ENCODE measurements at places on chromosomes 4 and X. TPM values are rescaled to one million over a fixed set of nuclear protein-coding genes. Genes with fewer than 3 reads are reported as not detected.
A peak's percentile ranks its signal among the peaks of the same experiment; 100 is the strongest.

GRCh38 chr4:87251106-87251505 lies 30.7 kb upstream of the KLHL8 start:
- DNase-seq = no peak

GRCh38 chr4:184955116-184955515 lies 63.2 kb upstream of the HELT start:
- DNase-seq = no peak

GRCh38 chr4:74376888-74377483 lies 12.0 kb downstream of the EREG start:
- peak; percentile 56 for DNase-seq

DNA sequence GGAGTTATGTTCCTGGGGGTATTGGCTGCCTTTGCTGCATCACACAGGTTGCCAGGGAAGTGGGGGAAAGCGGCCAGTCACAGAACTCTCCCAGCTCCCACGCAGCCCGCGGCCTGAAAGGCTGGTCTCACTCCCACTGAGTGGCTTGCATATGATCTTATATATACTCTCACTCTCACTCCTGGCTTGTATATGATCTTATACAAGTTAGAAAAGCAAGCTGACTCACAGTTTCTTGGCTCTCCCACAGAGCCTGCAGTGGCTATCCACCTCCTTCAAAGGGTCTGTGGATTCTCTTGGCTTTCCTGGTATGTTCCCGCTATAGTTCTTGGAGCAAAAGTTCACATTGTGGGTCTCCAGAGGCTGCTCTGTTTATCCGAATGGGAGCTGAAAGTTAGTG lies 833.5 kb upstream of the GALNTL6 start:
- DNase-seq = no peak

DNA sequence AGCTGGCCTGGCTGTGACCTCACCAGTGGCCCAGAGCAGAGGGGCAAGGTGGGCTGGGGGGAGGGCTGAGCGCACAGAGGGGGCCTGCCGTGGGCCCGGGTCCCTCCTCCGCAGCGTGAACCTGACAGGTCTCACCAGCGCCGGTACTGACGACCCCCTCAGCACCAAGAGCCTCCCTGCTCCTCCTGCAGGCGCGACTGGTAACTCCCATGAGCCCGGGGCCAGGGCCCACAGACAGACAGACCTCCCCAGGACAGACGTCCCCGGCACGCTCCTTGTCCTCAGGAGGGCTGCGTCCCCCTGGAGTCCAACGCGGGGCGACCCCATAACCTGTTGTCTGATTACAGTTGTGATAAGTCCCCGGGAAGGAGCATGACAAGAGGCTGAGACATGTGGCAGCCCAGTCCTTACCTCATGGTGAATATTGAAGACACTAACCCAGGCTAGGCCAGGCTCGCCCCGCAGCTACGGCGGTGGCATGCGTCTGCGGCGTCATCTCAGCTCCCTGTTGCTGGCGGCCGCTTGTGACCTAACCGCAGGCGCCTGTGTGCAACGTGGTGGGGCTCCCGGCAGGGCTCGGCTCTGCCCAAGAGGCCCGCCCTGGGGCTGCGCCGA lies 8.5 kb downstream of the AKAP17A start:
- no peak for DNase-seq

- DNase-seq = no peak
Measured at GRCh38 chr4:73055241-73055897, 14.1 kb downstream of the COX18 start.

- no peak for DNase-seq
Measured at GRCh38 chr4:175339100-175339707, 421.0 kb downstream of the ADAM29 start.

GRCh38 chr4:145301386-145302080 lies 121.1 kb upstream of the OTUD4 start:
- DNase-seq = no peak

GRCh38 chr4:80173401-80173800 lies 23.9 kb upstream of the PRDM8 start:
- peak; percentile 49 for DNase-seq

The CFP gene
- total RNA-seq = 6.2 TPM

The AKAP4 gene
- not detected for total RNA-seq

GRCh38 chr4:47309165-47309564 lies 154.3 kb downstream of the COMMD8 start:
- no peak for DNase-seq

DNA sequence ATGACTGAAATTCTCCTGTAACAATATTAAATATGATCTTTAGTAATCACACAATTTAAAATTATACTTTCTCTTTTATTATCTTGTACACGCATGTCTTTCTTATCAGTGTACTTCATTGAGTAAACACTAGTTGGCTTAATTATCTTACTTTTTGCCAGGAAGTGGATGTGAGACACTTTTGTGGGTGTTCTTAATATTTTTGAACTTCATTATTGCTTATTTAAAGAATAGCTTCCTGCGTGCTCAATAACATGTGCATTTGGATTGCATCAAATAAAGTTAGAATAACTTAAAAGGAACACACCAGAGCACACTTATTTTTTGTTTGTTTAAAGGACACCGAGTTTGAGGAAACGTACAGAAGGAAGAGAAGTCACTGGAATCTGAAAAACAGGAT lies 128.5 kb upstream of the VEGFC start:
- DNase-seq = no peak

The LEF1 gene
- total RNA-seq = 335 TPM

GRCh38 chr4:120853161-120853935 lies 69.2 kb downstream of the PRDM5 start:
- no peak for DNase-seq

GRCh38 chr4:98546910-98547594 lies 111.4 kb downstream of the TSPAN5 start:
- no peak for DNase-seq

The GPC3 gene
- total RNA-seq = not detected

- DNase-seq = no peak
Measured at GRCh38 chr4:131411393-131411792, 1737.7 kb upstream of the PCDH10 start.

GRCh38 chr4:68490826-68491457 lies 43.7 kb downstream of the TMPRSS11E start:
- no peak for DNase-seq

DNA sequence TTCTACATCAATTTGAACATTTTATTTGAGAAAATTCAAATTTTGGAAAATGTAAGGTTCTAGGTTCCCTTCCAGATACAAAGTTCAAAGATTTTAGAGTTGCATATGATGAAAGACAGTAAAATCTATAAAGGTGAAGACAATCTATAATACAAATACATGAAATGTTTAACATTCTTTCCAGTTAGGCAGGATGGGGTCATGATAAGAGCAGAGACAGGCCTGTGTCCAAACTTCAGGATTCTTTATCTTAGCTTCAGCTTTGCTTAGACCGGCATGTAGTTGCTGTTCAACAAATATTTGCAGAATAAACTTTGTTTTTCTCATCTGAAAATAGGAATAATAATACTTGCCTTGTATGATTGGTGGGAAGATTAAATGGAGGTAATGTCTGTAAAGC lies 4.5 kb upstream of the RPS6KA3 start:
- no peak for DNase-seq

GRCh38 chr4:7899184-7899869 lies 40.3 kb downstream of the AFAP1 start:
- no peak for DNase-seq

- DNase-seq = no peak
Measured at GRCh38 chr4:94726524-94727123, 31.1 kb upstream of the BMPR1B start.

DNA sequence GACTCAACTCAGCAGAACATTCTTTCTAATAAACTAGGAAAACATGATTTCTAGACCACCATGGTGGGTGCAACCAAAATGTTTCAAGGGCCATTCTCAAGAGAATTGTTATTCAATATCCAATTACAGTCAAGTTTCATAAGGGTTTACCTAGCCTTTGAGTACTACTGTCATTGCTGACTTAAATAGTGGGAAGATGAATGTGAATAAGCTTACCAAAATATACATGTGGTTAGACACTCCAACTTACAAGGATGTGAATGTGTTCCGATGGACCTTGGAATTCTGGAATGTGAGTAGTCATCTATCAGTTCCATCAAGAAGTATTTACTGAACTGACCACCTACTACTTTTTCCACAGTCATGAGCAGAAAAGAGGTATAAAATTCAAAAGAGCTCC lies 16.9 kb downstream of the SH3RF1 start:
- DNase-seq = no peak

DNA sequence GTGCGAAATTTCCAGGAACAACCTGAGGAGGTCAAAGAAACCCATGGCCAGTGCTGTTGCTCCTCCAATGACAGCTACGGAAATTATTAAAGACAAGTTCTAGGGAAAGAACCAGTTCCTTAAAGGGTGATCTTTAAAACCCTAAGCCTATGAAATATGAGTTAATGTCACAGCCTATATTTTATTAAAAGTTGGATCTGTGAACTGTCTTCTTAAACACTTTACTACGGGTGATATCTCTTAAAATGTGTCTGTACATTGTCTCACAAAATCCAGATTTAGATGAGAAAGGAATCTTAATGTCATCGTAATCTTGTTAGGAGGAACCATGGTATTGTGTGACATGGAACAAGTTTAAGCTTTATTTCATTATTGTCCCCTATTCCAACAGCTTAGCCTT lies 46.3 kb upstream of the VCX3B start:
- no peak for DNase-seq

DNA sequence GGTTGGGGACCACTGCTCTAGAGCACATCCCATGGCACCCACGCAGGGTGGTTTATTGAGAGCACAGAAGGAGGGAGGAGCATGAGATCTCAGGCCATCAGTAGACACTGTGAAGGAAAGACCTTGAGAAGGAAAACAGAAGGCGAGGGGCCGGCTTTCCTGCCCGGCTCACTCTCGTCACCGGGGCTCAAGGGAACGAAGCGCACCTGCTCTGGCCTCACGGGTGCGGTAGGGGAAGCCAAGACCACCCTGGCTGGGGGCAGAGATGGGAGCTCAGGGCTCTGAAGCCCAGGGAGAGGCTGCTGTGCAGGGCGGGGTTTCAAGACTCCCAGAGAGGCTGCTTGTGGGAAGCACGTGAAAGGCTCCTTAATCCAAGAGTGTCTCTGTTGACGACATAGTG lies 105.9 kb downstream of the TNIP2 start:
- DNase-seq = no peak

- DNase-seq = no peak
Measured at GRCh38 chrX:111170017-111170416, 74.0 kb downstream of the PAK3 start.

- no peak for DNase-seq
Measured at GRCh38 chr4:1786544-1787362, 6.3 kb upstream of the FGFR3 start.

- DNase-seq = peak; percentile 48
Measured at GRCh38 chrX:15269618-15270521, at the start of gene ASB9. Gene ASB9 (minus strand): TSS chrX:15270083. CDS start chrX:15269874, 209 bp downstream.

The ADH1B gene
- total RNA-seq = not detected

- no peak for DNase-seq
Measured at GRCh38 chrX:119337201-119337600, 61.9 kb upstream of the SLC25A43 start.

GRCh38 chr4:189858435-189858834 lies 82.2 kb upstream of the FRG1 start:
- no peak for DNase-seq

The TSPAN7 gene
- 0.52 TPM for total RNA-seq

The PPP3CA gene
- total RNA-seq = 11.8 TPM

DNA sequence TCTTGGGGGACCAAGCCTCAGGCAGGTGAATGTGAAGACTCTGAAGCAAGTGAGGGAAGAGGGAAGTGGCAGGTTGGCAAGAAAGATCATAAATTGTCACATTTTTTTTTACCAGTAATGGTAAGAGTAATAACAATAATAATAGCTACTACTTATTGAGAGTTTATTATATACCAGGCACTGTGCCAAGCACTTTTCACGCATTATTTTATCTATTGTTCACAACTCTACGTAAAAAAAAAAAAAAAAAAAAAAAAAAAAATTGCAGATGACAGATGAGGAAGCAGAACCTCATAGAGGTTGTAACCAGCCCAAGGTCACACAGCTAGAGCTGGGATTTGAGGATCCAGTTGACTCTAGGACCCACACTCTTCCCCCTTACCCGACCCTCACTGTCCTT lies 40.9 kb downstream of the TSC22D3 start:
- no peak for DNase-seq
